Foreskin fibroblast (primary cell): ENCODE measurements at places on chromosomes 11 and 22.

- no peak for DNase-seq
Measured at GRCh38 chr22:32052936-32053791, 10.1 kb downstream of the SLC5A1 start.

GRCh38 chr11:69376155-69377028 is 82.4 kb downstream of the MYEOV start:
- no peak for DNase-seq

- no peak for DNase-seq
Measured at GRCh38 chr11:94129512-94130297, 1.1 kb downstream of the PANX1 start.

GRCh38 chr11:85809191-85809590 is 1.8 kb downstream of the SYTL2 start:
- DNase-seq: no peak

- DNase-seq: peak; percentile 76
Measured at GRCh38 chr22:41532908-41533825, 11.1 kb downstream of the POLR3H start.

DNA sequence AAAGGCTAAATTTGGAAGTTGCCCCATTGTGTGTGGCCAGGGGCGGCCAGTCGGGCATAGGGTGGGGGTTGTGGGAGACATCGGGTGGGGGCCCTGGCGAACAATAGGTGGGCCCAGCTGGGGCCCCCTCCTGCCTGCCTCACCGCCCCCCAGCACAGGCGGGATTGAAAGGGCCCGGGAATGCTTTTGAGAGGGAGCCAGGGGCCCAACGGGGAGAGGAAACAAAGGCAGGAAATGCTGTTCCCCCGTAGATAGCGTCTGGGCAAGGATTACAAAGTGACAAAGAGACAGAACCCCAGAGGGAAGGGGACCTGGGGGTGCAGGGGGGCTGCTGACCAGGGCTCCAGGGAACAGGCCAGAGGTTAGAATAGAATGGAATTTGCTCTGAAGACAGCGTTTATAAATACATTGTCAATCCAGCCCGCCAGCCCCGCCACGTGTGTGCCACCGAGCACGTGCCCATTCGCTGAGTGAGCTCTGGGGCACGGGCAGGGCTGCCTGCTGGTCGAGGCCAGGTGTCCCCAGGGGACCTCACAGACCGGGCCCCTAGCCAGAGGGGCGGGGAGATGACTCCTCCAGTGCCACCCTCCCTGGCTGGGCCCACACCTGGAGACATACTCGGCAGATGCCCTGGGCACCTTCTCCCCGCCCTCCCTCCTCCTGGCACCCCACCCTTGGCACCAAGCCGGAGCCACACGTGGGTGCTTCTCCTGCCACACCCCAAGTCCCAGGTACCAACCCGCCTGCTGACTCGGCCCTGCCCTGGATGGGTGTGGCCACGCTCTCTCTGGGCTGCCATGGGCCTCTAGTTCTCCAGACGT is 9.7 kb downstream of the PDGFB start:
- no peak for DNase-seq

GRCh38 chr22:21803811-21804249 is 63.6 kb downstream of the MAPK1 start:
- no peak for DNase-seq

- DNase-seq: no peak
Measured at GRCh38 chr22:23280356-23281052, 100.2 kb downstream of the BCR start.

DNA sequence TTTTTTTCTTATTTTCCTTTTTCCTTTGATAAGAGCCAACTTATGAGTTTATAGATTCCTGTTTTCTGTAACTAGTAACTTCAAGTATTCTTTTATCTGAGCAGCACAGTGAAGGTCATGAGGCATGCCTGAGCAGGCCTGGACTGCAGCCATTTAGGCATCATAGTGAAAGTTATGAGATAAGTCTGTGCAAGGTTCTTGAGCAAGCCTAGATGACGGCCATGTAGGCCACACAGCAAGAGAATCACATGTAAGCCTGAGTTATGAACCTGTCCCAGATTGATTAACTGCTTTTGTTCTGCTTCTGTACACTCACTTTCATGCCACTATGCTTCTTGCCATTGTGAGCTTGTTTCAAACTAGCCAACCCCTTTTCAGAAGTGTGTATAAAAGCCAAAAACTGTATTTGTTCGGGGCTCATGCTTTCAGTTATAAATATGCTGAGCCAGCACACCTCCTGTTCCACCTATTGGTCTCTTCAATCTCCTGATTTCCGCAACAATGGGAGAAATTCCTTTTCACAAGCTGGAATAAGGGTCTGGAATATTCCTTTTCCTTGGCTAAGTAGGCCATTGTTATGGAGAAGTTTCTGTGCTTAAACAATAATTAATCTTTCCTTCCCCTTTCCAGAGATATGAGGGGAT is 745.7 kb downstream of the FAM181B start:
- DNase-seq: no peak

GRCh38 chr22:29658176-29658575 is 54.7 kb downstream of the NF2 start:
- DNase-seq: no peak

DNA sequence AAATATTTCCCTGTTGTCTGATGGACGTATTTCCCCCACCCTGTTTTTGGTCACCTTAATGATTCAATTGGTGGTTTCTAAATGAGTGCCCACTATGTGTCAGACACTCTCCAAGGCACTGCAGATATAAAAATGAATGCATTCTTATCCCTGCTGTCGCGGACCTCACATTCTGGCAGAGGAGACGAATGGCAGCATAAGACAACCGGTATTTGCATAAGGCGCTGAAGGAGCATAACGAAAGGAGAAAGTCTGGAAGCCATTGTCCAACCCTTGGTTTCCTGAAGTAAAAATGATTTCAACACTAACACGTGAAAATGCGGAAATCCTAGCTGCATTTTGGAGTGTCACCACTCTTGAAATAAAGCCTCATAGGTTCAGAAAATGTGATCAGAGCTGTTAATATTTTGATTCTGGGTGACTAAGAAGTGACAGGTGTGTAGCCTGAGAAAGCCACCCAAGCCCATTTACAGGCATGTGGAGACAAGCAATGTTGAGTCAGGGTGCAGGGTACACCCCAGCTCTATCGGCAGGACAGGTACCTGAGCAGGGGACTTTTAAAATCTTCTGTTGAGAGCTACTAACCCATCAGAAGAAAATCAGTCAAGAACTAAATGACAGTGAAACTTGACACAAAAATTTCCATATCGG is 10.1 kb upstream of the GAB2 start:
- no peak for DNase-seq

DNA sequence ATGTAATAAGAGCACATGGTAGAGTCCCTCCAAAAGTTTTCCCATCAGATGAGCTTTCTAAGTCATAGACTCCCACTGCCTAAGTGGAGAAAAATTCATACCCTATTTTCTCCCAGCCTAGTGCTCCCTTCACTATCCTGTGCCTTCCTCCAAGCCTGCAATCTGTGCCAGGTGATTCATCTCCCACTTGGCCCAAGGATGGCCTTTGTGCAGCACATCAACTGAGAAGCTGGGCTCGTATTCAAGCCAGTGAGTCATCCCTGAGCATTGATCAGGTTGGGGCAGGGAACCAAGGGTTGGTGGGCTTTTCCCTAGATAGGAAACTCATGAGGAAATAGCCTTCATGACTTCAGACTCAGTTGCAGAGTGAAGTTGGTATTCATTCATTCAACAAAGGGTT is 64.6 kb downstream of the PANX1 start:
- DNase-seq: peak; percentile 85

GRCh38 chr11:114928260-114928870 is 250.0 kb downstream of the NXPE2 start:
- DNase-seq: no peak

DNA sequence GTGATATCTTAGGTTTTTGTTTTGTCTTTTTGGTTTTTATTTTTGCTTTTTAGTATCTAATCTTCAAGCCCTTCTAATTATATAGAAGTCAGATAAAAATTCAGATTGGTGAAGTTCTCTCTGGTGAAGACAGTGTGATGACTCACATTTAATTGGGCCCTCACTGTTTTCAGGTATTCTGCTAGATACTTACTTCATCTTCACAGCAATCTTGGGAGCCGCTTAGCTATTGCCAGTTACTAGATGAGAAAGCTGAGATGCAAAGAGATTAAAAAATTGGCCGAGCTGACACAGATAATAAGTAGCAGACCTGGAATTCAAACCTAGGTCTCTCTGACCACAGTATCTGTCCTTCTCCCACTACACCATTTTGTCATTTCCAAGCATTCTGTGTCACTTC is 75.0 kb downstream of the PPP2R1B start:
- no peak for DNase-seq

DNA sequence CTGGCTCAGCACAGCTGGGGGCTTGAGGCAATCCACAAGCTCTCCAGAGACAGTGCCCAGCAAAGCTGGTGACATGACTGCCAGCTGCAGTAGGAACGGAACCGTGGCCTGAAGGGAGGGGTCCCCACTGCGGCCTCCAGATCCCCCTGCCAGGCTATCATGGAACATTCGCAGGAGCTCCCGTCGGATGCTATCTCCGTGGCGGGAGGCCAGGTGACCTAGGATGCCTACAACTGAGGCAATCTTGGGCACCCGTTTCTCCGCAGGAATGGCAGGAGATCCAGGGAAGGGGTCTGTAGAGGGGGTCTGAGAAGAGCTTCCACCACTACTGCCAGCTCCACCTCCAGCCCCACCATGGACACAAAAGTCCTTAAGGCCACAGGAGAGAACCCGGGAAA is 2.6 kb upstream of the GANAB start:
- no peak for DNase-seq

GRCh38 chr11:17572791-17573460 is 25.9 kb downstream of the OTOG start:
- no peak for DNase-seq

GRCh38 chr11:43245466-43245865 is 66.3 kb upstream of the API5 start:
- no peak for DNase-seq

GRCh38 chr22:46538814-46539160 is 1.4 kb upstream of the CELSR1 start:
- DNase-seq: peak; percentile 47

GRCh38 chr22:42820045-42820763 is 36.9 kb downstream of the ARFGAP3 start:
- DNase-seq: peak; percentile 74

DNA sequence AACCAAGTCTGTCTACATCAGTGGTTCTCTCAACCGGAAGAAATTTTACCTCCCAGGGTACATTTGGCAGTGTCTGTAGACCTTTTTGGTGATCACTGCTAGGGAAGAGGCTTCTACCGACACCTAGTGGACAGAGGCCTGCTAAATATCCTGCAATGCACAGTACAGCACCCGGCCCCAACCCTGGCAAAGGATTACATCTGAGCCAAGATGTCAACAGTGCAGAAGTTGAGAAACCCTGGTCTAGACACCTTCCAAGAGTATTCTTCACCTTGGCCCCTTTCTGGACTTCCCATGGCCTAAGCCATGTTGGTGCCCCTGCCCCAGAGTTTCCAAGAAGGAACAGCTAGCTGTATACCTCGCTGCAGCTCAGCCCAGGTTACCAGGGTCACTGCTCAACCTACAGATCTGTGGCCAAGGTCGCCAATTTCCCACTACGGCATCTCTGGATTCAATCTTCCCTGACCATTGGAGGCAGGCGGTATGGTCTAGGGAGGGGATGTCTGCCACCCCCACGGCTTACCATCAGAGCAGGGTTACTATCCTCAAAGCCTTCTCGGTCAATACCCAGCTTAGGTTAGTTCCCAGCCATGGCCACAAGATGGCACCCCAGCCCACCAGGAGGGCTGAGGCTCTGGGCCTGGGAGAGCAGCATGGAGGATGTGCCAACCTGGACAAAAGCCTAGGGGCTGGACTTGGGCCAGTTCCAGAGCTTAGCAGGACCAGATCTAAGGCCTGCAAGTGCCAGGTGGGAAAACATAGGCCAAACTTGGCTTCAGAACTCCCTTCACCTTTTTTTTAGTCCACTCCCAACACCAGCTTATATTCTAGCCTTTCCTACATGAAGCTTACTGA is 3.7 kb upstream of the KCNC1 start:
- DNase-seq: peak; percentile 61

- no peak for DNase-seq
Measured at GRCh38 chr11:128156486-128156885, 430.9 kb downstream of the ETS1 start.

DNA sequence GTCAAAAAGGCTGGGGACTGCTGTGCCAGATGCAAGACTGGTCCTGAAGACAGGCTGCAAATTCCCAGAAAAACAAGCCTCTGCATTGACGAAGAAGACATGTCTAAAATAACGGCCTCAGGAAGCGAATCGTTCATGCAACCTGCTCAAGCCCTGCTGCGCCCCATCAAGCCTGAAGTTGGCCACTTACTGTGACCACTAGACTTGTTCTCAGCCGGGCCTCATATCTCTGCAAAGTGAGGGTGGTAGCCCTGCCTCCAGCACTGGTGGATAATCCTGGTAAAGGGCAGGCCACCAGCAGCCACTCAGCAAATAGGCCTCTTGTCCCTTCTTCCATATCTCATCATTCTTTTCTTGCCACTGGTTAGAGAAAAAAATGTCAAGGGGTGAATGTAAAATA is 11.8 kb downstream of the LTO1 start:
- DNase-seq: no peak

DNA sequence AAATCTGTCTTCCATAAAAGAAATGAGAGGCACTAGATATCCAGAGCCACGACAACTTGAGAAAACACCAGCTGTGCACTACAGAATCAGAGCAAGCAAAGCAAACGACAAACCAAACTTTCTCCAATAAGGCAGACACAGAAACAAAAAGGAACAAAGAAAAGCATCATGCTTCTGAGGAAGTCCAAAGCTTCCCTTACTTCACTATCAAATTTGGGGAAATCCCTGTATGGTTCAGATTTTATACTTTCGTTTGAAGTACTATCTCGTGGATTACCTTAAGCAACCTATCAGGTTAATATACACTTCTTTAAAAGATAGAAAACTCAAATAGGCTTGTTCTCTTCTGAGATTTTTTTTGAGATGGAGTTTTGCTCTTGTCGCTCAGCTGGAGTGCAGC is 27.7 kb downstream of the ALG9 start:
- DNase-seq: no peak

- no peak for DNase-seq
Measured at GRCh38 chr11:39144351-39145130, 2314.9 kb downstream of the LRRC4C start.

- peak; percentile 84 for DNase-seq
Measured at GRCh38 chr22:37782340-37783168, 25.2 kb upstream of the GCAT start.

- DNase-seq: no peak
Measured at GRCh38 chr11:120694726-120695125, 183.2 kb downstream of the GRIK4 start.

DNA sequence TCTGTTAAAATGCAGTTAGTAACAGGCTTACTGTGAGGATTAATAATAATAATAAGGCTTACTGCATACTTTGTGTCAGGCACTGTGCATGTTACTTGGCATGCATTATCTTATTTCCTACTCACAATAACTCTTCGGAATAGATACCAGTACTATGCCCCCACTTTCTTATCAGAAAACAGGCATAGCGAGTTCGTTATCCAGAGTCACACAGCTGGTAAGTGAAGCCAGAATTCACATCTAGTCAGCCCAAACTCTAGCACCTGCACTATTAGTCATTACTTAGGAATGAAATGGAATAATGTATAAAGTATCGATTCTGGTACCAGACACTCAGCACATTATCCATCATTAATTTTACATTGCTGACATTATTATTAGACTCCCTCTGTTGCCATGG is 155.7 kb upstream of the BLID start:
- DNase-seq: no peak

GRCh38 chr11:115502636-115503082 is 1.6 kb downstream of the CADM1 start:
- DNase-seq: no peak
